ENCODE measurements at places on chromosomes 6 and 20. TPM values are rescaled to one million over a fixed set of nuclear protein-coding genes. Genes with fewer than 3 reads are reported as not detected.

The HDGFL1 gene
- total RNA-seq: not detected

The CST5 gene
- not detected for total RNA-seq

The ZSCAN31 gene
- 14.6 TPM for total RNA-seq

The NSFL1C gene
- 58.7 TPM for total RNA-seq

The KCNQ5 gene
- 1.3 TPM for total RNA-seq

The IL17F gene
- total RNA-seq: not detected

All from posterior vena cava (tissue), 2 donors.